ENCODE measurements at places on chromosomes 11 and 22. TPM values are rescaled to one million over a fixed set of nuclear protein-coding genes. Genes with fewer than 3 reads are reported as not detected.

DNA sequence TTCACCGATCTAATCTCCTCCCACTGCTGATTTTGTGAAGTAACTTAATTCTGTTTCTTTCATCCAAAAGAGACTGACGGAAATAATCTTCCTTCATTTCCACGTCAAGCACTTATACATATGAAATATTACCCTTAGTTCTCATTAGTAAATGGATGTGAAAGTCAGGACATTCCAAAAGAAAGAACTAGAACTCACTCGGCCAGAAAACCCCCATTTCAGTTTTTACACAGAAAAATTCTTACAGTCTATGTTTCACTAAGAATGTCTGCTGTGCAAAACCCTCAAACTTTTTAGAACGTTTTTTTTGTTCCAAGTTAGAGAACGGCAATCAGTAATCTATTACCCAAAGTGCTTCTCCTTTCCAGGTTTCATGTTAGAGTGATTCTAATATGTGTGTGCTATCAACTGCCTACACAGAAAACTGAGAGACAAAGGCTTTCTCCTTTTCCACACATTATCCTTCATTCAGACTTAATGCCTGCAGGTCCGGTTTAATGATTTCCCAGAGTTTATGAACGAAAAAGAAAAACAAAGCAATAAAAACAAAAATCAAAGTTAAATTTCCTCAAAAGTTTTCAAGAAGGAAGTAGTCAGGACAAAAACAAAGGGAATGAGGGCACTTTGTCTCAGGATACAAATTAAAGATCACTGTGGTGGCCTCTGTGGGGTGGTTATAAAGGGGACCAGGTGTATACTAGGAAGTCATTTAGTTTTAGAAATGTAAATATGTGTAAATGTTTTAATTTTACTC is 11.3 kb upstream of the SESN3 start:
- peaks cover 21% of the 10 kb centered on the region for H3K4me1 ChIP-seq
- peak overlapping the region; percentile 23 for H3K27ac ChIP-seq
- H3K4me3 ChIP-seq, result no peak overlapping the region
- H3K36me3 ChIP-seq, result no peaks in the 10 kb centered on the region
- no peaks in the 10 kb centered on the region for H3K27me3 ChIP-seq
- no peak for DNase-seq

GRCh38 chr11:30917859-30918478 is 331.8 kb upstream of the MPPED2 start:
- peaks cover 26% of the 10 kb centered on the region for H3K4me1 ChIP-seq
- H3K4me3 ChIP-seq, result no peak overlapping the region
- no peak overlapping the region for H3K27ac ChIP-seq

DNA sequence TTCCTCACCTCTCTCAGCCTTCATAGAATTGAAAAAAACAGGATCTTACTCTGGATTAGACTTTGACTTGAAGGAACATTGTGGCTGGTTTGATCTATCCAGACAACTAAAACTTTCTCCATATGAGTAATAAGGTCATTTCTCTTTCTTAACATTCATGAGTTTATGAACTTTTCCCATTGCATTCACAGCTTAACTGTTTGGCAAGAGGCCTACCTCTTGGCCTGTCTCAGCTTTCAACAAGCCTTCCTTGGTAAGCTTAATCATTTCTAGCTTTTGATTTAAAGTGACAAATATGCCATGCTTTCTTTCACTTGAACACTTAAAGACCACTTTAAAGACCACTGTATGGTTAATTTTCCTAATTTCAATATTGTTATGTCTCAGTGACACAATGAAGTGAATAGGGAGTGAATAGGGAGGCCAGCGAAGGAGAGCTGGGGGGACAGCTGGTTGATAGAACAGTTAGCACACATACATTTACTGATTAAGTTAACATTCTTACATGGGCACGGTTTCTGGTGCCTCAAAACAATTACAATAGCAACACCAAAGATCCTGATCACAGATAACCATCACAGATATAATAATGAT is 17.0 kb downstream of the IMMP1L start:
- no peak overlapping the region for H3K27ac ChIP-seq
- H3K27me3 ChIP-seq, result no peaks in the 10 kb centered on the region
- H3K36me3 ChIP-seq, result peaks cover 38% of the 10 kb centered on the region

DNA sequence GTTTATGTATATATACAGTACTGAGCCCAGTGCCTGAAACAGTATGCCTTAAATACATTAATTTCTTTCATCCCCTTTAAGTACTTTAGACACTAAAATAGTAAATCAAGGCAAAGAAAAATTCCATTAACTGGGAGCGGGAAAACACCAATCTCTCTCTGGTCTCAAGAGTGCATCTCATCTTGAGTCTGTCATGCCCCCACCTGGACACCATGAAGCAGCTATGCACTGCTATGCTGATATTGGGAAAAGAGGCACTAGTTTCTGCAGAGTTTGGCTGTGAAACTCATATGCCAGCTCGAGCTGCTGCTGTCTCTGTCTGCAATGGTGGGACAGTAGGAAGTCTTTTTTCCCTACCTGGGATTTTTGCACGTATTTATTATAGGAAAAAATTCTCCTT is 754.4 kb upstream of the RAG2 start:
- DNase-seq, result no peak
- H3K4me1 ChIP-seq, result no peaks in the 10 kb centered on the region
- no peaks in the 10 kb centered on the region for H3K36me3 ChIP-seq
- H3K27me3 ChIP-seq, result no peaks in the 10 kb centered on the region

- H3K36me3 ChIP-seq, result no peaks in the 10 kb centered on the region
- no peak for DNase-seq
- H3K4me3 ChIP-seq, result no peak overlapping the region
- H3K27ac ChIP-seq, result no peak overlapping the region
- peaks cover 8% of the 10 kb centered on the region for H3K27me3 ChIP-seq
Observed at GRCh38 chr22:23569716-23570115, 10.4 kb downstream of the IGLL1 start.

- H3K27ac ChIP-seq, result no peak overlapping the region
- peaks cover 6% of the 10 kb centered on the region for H3K36me3 ChIP-seq
- DNase-seq, result no peak
- peaks cover 21% of the 10 kb centered on the region for H3K4me1 ChIP-seq
Observed at GRCh38 chr11:61776561-61777075, 15.8 kb downstream of the TMEM258 start.

- H3K4me1 ChIP-seq, result peaks cover 22% of the 10 kb centered on the region
- no peaks in the 10 kb centered on the region for H3K27me3 ChIP-seq
Observed at GRCh38 chr11:47186076-47186699, at the start of gene PACSIN3. Gene PACSIN3 (minus strand): TSS chr11:47186434. CDS start chr11:47182727, 3,707 bp downstream.

DNA sequence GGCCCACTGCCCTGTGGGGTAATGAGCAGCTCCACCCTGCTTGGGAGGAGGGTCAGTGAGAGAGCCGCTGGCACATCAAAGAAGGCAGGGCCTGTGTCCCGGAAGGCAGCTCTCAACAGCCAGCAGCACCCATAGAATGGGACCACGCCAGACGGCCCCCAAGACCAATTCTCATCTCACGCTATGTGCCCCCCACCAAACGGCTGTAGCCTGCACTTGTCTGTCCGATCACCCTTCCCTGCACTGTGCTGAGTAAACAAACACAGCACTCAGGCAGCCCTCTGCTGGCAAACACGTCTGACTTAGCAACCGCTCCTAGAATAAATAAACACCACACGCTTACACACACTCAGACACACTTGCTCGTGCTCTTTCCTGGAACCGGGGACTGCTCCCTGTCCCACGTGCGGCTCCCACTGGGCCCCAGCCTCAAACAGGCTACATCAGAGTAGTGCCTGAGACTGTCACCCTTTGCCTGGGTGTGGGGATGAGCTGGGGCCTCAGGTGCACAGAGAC is 53.2 kb upstream of the CDON start:
- DNase-seq, result no peak
- H3K27ac ChIP-seq, result peak overlapping the region; percentile 83
- H3K27me3 ChIP-seq, result peaks cover 3% of the 10 kb centered on the region
- peaks cover 46% of the 10 kb centered on the region for H3K4me1 ChIP-seq
- H3K36me3 ChIP-seq, result no peaks in the 10 kb centered on the region

GRCh38 chr11:130115218-130115617 is 44.4 kb upstream of the ST14 start:
- DNase-seq, result no peak
- H3K4me1 ChIP-seq, result peaks cover 15% of the 10 kb centered on the region
- peaks cover 30% of the 10 kb centered on the region for H3K36me3 ChIP-seq
- H3K27ac ChIP-seq, result no peak overlapping the region
- H3K27me3 ChIP-seq, result no peaks in the 10 kb centered on the region
- H3K4me3 ChIP-seq, result no peak overlapping the region

The CNGA4 gene
- 0.68 TPM for total RNA-seq

The LINC01488 gene
- total RNA-seq, result not detected

The MRGPRF gene
- total RNA-seq, result 1.4 TPM

The PGA4 gene
- 1.6 TPM for total RNA-seq

The SERPING1 gene
- total RNA-seq, result 58.5 TPM

The OR6M1 gene
- total RNA-seq, result not detected

The FZD4 gene
- total RNA-seq, result 11.9 TPM
